ENCODE measurements at places on chromosomes 4 and X.

DNA sequence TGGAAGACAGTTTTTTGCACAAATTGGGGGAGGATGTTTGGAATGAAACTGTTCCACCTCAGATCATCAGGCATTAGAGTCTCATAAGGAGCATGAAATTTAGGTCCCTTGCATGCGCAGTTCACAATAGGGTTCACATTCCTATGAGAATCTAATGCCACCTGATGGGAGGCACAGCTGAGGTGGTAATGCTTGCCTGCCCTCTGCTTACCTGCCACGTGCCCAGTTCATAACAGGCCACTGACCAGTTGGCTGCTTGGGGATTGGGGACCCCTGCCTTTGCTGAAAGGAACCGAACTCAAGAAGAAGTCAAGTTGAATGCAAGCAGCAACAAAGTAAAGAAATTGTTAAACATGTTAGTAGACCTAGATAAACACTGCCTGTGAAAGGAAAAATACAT lies 4.6 kb upstream of the HSPA4L start:
- DNase-seq: no peak
- peaks cover 15% of the 10 kb centered on the region for H3K36me3 ChIP-seq
- H3K4me3 ChIP-seq: no peak overlapping the region
- H3K4me1 ChIP-seq: peaks cover 8% of the 10 kb centered on the region
- H3K27ac ChIP-seq: no peak overlapping the region

DNA sequence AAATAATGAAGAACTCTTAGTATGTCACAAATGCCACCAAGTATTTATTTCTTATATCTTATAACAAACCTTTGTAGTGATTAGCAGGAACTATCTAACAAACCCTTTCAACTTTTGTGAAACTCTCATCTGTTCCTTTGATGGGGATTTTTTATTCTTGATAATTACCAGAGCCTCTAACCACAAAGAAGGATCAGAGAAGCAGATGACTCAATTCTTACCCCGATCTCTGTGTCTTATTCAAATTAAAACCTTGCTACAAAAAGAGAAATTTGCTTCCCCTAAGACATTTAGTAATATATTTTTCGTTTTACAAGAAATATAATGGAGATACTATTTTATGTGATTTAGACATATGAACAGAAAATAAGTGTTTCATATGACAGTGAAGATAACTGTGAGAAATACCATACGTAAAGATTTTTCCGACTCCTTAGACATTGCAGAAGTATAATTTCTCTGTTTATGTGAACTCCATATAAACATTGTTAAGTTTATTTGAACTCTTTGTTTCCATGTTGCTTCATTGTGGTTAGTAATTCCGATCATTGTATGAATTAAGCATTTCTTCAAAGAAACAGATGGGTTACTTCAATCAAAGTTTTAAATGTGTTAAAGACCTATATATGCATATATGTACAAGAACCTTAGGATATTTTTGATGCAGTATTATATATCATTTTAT lies 205.4 kb downstream of the CFAP299 start:
- no peak overlapping the region for H3K4me3 ChIP-seq
- no peak for DNase-seq
- H3K27ac ChIP-seq: no peak overlapping the region
- H3K4me1 ChIP-seq: no peaks in the 10 kb centered on the region

- no peaks in the 10 kb centered on the region for H3K4me1 ChIP-seq
- no peak overlapping the region for H3K27ac ChIP-seq
- H3K4me3 ChIP-seq: no peak overlapping the region
- no peaks in the 10 kb centered on the region for H3K36me3 ChIP-seq
Observed at GRCh38 chr4:180261346-180261745, 1981.9 kb upstream of the TENM3 start.

DNA sequence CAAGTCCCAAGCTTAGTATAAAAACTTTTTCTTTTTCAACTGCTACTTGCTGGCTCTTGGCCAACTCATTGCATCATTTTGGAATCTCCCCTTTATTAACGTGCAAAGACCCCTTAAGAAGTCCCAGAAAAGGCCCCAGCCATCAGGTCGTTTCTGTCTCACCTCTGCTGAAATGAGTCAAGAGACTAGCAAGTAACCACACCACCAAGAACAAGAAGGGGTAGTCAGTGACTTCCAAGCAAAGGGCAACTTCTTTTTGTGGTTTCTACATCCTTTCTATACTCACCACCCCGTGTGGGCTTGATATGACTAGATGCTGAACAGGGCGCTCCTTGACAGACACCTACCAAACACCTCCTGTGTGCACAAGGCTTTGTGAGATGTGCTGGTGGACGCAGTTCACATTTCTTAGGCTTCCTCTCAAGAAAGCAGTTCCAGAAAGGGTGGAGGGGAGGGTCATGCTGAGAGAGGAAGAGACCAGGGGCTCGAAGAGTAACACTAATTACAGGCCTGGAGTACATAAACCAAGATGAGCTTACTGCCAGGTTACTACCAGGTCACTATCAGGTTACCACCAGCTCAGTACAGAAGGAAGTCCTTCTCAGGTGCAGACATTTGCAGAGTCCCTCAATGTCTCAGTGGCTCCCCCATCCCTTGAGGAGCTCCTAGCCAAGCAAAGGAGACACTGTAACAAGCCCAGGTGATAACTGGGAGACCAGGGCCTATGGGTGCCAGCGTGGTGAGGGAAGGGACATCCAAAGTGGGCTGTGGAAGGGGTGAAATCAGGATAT lies 19.3 kb downstream of the JAKMIP1 start:
- no peak overlapping the region for H3K27ac ChIP-seq
- H3K27me3 ChIP-seq: peaks cover 58% of the 10 kb centered on the region
- no peaks in the 10 kb centered on the region for H3K36me3 ChIP-seq
- no peaks in the 10 kb centered on the region for H3K4me1 ChIP-seq
- DNase-seq: no peak
- no peak overlapping the region for H3K4me3 ChIP-seq

DNA sequence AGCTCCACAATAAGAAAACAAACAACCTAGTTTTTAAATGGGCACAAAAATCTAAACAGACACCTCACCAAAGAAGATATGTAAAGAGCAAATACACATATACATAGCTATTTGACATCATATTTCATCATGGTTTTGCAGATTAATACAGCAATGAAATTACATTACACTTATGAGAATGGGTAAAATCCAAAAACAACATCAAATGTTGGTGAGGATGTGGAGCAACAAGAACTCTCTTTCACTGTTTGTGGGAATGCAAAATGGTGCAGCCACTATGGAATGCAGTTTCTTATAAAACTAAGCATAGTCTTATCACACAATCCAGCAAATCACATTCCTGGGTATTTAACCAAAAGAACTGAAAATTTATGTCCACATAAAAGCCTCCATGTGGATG lies 25.0 kb downstream of the TLR6 start:
- no peak overlapping the region for H3K27ac ChIP-seq
- H3K4me1 ChIP-seq: no peaks in the 10 kb centered on the region
- peaks cover under 1% of the 10 kb centered on the region for H3K27me3 ChIP-seq
- no peaks in the 10 kb centered on the region for H3K36me3 ChIP-seq
- no peak for DNase-seq
- no peak overlapping the region for H3K4me3 ChIP-seq

DNA sequence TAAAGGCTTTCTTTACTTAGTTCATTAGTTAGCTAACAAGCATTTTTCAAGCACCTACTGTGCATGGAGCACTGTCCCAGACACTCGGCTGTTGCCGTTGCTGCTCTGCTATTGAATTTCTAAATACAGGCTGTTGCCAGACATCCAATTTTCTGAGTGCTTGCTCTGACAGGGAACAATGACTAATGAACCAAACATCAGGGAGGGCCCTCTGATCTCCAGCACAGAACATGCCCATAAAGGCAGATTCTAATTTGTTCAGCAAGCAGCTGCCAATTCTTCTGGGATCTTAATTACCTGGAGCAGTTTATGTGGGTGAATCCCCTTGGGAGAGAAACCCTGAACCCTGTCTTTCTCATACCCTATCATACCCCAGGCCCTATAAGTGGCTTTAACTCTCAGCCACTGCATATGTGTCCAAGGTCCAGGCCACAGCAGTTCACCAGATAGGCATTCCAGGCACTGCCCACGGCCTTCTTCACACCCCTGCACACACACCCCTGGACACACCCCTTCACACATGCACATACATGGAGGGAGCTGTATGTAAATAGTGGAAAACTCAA lies 27.9 kb downstream of the TSC22D3 start:
- H3K27ac ChIP-seq: no peak overlapping the region
- no peaks in the 10 kb centered on the region for H3K27me3 ChIP-seq
- no peaks in the 10 kb centered on the region for H3K36me3 ChIP-seq

GRCh38 chrX:53494436-53494835 lies 60.3 kb upstream of the HSD17B10 start:
- H3K27me3 ChIP-seq: peaks cover 17% of the 10 kb centered on the region
- no peak for DNase-seq
- H3K4me1 ChIP-seq: no peaks in the 10 kb centered on the region
- no peak overlapping the region for H3K4me3 ChIP-seq

- DNase-seq: no peak
- H3K4me3 ChIP-seq: no peak overlapping the region
- no peak overlapping the region for H3K27ac ChIP-seq
- H3K27me3 ChIP-seq: no peaks in the 10 kb centered on the region
- H3K4me1 ChIP-seq: no peaks in the 10 kb centered on the region
- H3K36me3 ChIP-seq: no peaks in the 10 kb centered on the region
Observed at GRCh38 chr4:79249881-79250503, 75.9 kb downstream of the NAA11 start.

GRCh38 chr4:1414831-1415680 lies 8.8 kb upstream of the NKX1-1 start:
- peaks cover 58% of the 10 kb centered on the region for H3K27me3 ChIP-seq
- no peak overlapping the region for H3K27ac ChIP-seq
- H3K4me3 ChIP-seq: no peak overlapping the region
- no peaks in the 10 kb centered on the region for H3K36me3 ChIP-seq

- H3K4me3 ChIP-seq: no peak overlapping the region
- H3K27me3 ChIP-seq: no peaks in the 10 kb centered on the region
- no peak overlapping the region for H3K27ac ChIP-seq
Observed at GRCh38 chr4:149951152-149951900, 126.9 kb upstream of the DCLK2 start.

GRCh38 chrX:74535408-74536151 lies 78.8 kb downstream of the RLIM start:
- DNase-seq: peak; percentile 26
- H3K4me3 ChIP-seq: peak overlapping the region; percentile 63
- H3K27ac ChIP-seq: no peak overlapping the region

- DNase-seq: no peak
- no peaks in the 10 kb centered on the region for H3K36me3 ChIP-seq
- peaks cover 9% of the 10 kb centered on the region for H3K4me1 ChIP-seq
- no peak overlapping the region for H3K4me3 ChIP-seq
- H3K27me3 ChIP-seq: peaks cover 18% of the 10 kb centered on the region
- no peak overlapping the region for H3K27ac ChIP-seq
Observed at GRCh38 chr4:42122237-42122636, 30.2 kb downstream of the BEND4 start.

DNA sequence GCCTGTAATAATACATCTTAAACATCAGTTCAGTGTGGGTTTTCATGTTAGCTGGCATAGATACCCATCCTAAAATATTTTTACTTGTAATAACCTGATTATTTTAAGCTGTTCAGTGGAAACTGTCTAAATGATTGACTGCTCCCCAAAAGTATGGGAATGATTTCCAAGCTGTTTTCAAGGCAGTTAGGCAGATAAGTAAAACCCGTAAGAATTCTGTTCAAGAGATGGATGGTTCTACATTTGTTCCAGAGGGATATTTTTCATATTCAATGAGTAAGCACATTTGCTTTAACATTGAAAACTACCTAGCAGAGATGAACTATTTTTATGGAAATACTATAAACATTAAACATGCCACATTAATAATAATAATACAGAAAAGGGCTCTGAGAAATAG lies 161.1 kb downstream of the UNC5C start:
- H3K4me1 ChIP-seq: no peaks in the 10 kb centered on the region
- DNase-seq: no peak
- no peaks in the 10 kb centered on the region for H3K27me3 ChIP-seq
- no peaks in the 10 kb centered on the region for H3K36me3 ChIP-seq

DNA sequence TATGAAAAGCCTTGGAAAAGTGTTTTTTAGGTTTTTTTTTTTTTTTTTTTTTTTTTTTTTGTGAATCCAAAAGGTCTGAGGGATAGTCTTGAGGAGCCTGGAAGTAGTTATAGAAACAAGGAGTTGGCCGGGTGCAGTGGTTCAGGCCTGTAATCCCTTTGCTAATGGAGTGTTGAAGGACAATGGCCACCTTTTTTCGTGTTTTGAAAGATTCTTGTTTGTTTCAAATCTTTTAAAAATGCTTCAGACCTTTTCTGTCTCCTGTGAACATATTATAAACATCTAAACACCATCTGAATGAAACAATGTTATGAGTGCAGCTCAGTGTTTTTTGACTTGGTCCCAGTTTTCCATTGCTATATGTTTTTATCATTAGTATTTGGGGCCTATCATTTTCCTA lies 177.8 kb downstream of the SOWAHB start:
- H3K36me3 ChIP-seq: peaks cover 56% of the 10 kb centered on the region
- H3K4me3 ChIP-seq: peak overlapping the region; percentile 68
- no peak for DNase-seq
- peak overlapping the region; percentile 78 for H3K27ac ChIP-seq
- H3K27me3 ChIP-seq: no peaks in the 10 kb centered on the region
- peaks cover 76% of the 10 kb centered on the region for H3K4me1 ChIP-seq

DNA sequence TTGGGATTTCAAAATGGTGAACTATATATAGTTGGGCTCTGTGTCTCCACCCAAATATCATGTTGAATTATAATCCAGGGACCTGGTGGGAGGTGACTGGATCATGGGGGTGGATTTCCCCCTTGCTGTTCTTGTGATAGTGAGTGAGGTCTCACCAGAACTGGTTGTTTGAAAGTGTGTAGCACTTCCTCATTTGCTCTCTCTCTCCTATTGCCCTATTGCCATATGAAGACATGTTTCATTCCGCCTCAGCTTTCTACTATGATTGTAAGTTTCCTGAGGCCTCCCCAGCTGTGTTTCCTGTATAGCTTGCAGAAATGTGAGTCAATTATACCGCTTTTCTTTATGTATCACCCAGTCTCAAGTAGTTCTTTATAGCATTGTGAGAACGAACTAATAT lies 545.6 kb downstream of the TRAM1L1 start:
- no peaks in the 10 kb centered on the region for H3K36me3 ChIP-seq
- DNase-seq: no peak
- no peaks in the 10 kb centered on the region for H3K4me1 ChIP-seq
- no peak overlapping the region for H3K4me3 ChIP-seq
- H3K27ac ChIP-seq: no peak overlapping the region

DNA sequence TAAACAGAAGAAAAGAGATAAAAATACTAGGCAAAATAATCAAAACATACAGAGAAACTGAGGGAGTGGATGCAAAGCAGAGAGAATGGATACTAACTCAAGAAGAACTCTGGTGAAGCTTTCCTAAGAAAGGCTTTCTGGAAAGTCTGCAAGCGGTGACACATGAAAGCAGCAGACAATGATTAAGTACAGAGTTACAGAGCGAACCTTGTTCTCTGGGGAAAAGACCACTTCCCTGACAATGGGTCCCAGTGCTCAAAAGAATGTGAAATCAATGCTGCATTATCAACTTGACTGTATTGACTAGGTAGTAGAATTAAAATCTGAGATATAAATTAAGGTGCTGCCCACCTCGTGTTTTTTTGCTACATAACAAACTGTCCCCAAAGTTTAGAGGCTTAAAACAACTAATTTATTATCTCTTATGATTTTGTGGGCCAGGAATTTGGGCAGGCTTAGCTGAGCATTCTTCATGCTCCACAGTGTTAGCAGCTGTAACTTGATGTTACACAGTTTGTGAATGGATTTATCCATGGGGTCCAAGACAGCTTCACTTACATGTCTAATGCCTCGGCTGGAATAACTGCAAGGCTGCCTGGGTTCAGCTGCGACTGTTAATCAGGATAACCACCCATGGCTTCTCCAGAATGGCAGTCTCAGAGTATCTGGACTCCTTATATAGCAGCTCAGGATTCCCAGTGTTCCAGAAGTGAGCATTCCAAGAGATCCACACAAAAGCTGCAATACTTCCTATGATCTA lies 106.9 kb upstream of the INPP4B start:
- H3K4me1 ChIP-seq: no peaks in the 10 kb centered on the region
- H3K4me3 ChIP-seq: no peak overlapping the region
- no peaks in the 10 kb centered on the region for H3K27me3 ChIP-seq

Data from Calu3 (cell line).